ENCODE measurements at places on chromosomes 4 and X.

GRCh38 chrX:141278306-141278705, 36.0 kb upstream of the SPANXC start:
- DNase-seq, result no peak

- DNase-seq, result peak; percentile 86
These were observed 92.2 kb upstream of the RAPGEF2 start for GRCh38 chr4:159010563-159011260.

DNA sequence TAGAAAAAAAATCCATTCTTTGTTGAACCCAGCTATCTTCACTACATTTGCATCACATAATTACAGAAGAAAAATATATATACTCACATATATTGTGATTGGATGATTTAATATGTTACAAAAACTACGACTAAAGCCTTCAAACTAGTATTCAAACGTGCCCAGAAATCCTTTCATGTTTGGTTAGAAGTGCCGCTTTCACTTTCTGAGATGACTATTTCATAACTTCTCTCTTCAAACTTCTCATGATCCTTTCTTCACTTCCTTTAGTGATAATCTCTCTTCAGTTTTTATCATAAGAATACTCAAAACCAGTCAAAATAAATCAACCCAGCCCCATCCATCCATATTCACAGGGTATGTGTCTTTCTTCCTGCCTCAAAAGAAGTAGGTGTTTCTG, 50.8 kb upstream of the NAF1 start:
- DNase-seq, result no peak

- no peak for DNase-seq
These were observed 545.6 kb downstream of the TRAM1L1 start for GRCh38 chr4:116539744-116540143.

DNA sequence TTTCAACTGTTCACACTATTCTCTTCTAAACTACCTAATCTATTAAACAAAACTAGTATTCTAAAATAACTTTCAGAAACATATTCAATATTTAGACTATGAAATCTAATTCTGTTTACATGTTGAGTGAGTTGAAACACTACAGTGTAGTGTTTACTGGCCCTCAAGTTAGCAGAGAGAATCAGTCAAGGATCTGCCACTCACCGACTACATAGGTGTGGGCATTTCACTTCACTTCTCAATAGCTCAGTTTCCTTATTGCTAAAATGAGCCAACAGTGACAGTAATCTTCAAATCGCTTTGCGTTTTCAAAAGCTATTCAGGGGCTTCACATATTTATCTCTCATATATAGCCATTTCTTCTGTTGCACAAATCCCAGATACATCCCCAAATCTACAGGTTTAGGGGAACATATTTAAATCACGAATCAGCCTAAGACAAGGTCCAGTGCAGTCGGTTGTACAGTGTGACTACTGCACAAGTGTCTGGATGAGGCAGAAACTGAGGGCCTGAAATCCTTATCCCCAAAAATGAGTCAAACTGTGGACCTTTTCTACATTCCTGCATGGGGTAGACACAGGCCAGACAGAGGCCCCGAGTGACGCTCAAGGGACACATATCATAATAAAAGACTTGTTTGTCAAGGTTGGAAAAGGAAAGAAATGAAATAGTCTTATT, 129.8 kb downstream of the PPP3CA start:
- no peak for DNase-seq

- no peak for DNase-seq
These were observed 1477.0 kb downstream of the PCDH7 start for GRCh38 chr4:32196950-32197688.

- no peak for DNase-seq
These were observed 1231.3 kb upstream of the PRKX start for GRCh38 chrX:4944767-4945166.

DNA sequence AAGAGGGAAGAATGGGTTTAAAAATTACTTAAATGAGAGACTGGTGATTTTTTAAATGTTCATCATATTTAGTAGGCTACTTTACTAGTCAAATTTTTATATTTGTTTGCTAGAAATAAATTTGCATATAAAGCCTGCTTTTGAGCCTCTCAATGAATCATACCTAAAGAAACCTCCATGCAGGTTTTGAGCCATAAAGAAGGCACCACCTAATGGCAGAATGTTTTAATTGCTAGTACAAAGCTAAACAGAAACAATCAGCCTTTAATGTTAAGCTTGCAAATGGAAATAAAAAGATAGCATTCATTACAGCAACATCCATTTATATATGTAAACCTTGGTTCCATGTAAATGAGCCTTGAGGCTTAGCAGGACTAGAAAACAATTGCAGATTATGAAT, 989.7 kb downstream of the CCSER1 start:
- DNase-seq, result peak; percentile 24
